ENCODE measurements at places on chromosomes 2 and 18.
A peak's percentile ranks its signal among the peaks of the same experiment; 100 is the strongest.

- peak; percentile 11 for DNase-seq
Measured at GRCh38 chr18:36829362-36830157, 633 bp downstream of the KIAA1328 start.

- DNase-seq = peak; percentile 59
Measured at GRCh38 chr2:45439788-45440773, 171.0 kb downstream of the SRBD1 start.

GRCh38 chr2:268323-268722, 3.6 kb downstream of the ACP1 start:
- no peak for DNase-seq

- DNase-seq = peak; percentile 54
Measured at GRCh38 chr2:211216221-211216620, 659.8 kb downstream of the CPS1 start.

DNA sequence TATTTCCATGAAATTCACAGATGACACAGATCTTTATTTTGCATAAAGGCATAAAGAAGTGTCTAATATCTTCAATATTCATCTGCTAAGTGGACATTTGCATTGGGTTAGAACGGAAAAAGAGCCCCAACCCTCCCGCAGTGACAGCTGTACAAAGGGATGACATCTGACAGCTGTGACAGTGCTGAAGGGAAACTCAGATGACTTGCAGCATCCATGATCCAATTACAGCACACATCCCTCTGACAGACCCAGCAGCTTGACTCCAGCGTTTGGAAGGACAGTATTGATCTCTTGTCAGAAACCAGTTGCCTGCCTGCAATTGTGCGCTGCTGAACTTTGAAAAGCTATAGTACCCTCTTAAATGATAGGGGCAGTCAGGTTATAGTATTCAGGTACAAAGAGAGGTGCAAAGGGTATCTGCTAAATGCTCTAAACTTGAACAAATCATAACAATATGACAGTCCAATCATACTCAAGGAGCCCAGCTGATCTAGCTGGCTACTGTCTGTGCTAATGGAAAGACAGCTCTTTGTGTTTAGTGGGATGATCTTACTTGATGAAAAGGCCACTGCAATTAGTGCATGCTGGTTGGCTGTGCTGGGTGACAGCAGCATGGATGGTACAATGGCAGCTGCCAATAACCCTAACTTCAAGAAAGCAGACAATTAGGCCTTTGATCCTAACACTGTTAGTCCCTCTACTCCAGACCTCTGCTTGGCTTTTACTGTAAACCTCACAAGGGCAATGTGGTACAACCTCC, 599.2 kb downstream of the NR4A2 start:
- no peak for DNase-seq

GRCh38 chr2:121576263-121576662, 45.6 kb downstream of the RNU4ATAC start:
- no peak for DNase-seq

- no peak for DNase-seq
Measured at GRCh38 chr2:241545106-241545505, 13.4 kb upstream of the BOK start.

- DNase-seq = peak; percentile 95
Measured at GRCh38 chr2:62578803-62579640, 73.0 kb upstream of the TMEM17 start.
